ENCODE measurements at places on chromosomes 1 and 21. TPM values are rescaled to one million over a fixed set of nuclear protein-coding genes. Genes with fewer than 3 reads are reported as not detected.

DNA sequence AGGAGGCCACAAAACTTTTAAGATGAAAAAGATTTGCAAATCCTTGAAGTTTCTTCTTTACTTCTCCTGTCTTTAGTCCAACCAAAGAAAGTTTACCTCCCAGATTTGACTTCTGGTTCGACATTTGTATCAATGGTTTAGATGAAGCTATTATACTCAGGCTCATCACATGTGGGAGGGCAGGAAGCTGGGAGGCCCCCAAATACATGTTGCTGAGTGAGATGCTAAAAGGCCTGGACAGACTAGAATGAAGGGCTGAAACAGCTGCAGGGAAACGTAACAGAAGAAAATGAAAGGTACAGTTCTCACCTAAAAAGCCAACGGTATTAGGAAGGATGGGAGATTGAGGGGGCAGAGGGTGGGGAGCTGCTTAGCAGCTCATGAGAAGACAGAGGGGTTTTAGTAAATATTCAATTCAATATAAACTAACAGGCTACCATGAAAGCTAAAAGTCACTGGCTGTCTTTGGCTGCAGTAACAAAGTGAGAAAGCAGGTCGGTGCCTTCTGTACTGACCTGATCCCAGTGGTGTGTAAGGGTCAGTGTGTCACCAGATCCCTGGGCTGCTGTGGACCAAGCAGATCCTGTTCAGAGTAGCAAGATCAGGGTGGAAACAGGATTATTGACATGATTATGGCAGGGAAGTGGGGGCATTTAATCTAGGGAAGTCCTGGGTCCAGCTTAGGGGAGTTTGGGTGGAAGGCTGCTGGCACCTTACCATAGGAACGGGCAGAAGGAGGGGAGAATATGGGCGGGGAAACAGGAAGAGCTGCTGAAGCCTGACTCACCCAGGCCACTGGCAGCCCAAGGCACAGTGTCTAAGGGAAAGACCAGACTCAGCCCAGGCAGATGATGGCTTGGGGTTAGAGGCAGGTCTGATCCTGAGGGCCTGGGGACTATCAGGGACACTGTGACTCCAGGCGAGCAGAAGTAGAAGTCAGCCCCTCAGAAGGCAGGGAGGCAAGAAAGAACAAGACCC, 60.4 kb downstream of the KCNN3 start:
- no peak for DNase-seq
- H3K36me3 ChIP-seq, result no peaks in the 10 kb centered on the region
- peaks cover 19% of the 10 kb centered on the region for H3K4me1 ChIP-seq
- peak overlapping the region; percentile 51 for H3K27ac ChIP-seq
- peaks cover 41% of the 10 kb centered on the region for H3K27me3 ChIP-seq

DNA sequence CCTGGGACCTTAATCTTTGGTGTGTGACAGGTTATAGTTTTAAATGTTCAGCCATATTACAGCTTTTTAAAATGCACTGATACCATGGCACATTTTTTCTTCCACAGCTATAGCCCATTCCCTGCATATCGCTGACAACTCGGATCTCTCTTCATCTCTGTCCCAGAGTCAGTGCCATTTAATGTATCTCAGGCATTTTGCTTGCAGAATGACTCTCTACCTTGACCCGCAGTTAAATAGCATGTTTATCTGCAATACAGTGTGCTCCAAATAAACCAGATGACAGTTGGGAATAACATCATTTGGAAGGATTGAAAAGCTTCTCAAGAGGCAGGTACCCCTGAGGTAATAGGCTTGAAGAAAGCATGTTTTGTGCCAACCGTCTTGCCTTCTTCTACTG, 99.8 kb upstream of the USH2A start:
- no peak overlapping the region for H3K27ac ChIP-seq
- H3K4me3 ChIP-seq, result no peak overlapping the region
- no peak for DNase-seq

- no peak for DNase-seq
- no peaks in the 10 kb centered on the region for H3K27me3 ChIP-seq
- no peak overlapping the region for H3K27ac ChIP-seq
- H3K4me3 ChIP-seq, result no peak overlapping the region
- H3K36me3 ChIP-seq, result peaks cover 21% of the 10 kb centered on the region
Observed at GRCh38 chr21:43697758-43698643, 20.9 kb upstream of the PDXK start.

GRCh38 chr1:62265956-62266935, 53.0 kb downstream of the KANK4 start:
- H3K4me3 ChIP-seq, result no peak overlapping the region
- H3K27me3 ChIP-seq, result peaks cover 24% of the 10 kb centered on the region
- no peaks in the 10 kb centered on the region for H3K36me3 ChIP-seq
- no peak overlapping the region for H3K27ac ChIP-seq

The FAM43B gene
- total RNA-seq, result 0.37 TPM

GRCh38 chr1:117150316-117150715, 28.8 kb upstream of the TRIM45 start:
- H3K27me3 ChIP-seq, result no peaks in the 10 kb centered on the region
- peaks cover 31% of the 10 kb centered on the region for H3K4me1 ChIP-seq
- no peak overlapping the region for H3K27ac ChIP-seq
- no peak for DNase-seq
- H3K4me3 ChIP-seq, result no peak overlapping the region

The SLAMF8 gene
- total RNA-seq, result not detected

Data from osteocyte (in vitro differentiated cells).